Activated CD4-positive, alpha-beta T cell treated with anti-CD3 and anti-CD28 coated beads, Interleukin-2, amount 50 U/mL, for 48 hours (primary cell): ENCODE measurements at places on chromosomes 5 and 9.

- DNase-seq, result no peak
Observed at GRCh38 chr9:75964427-75964826, 74.0 kb downstream of the PCSK5 start.

GRCh38 chr5:126479810-126480209, 56.6 kb downstream of the GRAMD2B start:
- DNase-seq, result no peak

DNA sequence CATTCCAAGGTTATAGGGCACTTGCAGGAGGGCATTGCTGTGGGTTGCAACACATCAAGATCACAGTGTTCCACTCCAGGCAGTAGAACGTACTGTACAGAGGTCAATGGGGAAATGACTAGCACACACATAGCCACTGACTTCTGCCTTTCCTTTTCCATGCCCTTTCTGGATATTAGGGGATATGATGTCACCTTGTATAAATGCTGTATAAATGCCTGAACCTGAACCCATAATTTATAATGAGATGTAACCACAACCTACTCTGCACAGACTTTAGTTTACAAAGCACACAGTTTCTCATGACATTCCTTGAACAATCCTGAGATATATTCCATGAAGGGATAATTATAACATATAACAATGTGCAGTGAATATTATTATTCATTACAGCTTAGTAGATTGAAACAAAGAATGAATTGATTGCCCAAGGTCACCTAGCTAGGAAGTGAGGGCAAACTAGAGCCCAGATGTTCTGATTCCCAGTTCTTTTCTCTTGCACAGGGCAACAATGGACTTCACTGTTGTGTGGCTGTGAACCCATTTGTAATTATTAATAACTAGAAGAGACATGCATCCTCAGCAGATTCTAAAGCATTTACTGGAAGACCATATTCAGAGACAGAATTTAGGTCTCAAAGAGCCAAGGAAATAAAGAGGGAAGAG, 5.6 kb upstream of the ABLIM3 start:
- no peak for DNase-seq

DNA sequence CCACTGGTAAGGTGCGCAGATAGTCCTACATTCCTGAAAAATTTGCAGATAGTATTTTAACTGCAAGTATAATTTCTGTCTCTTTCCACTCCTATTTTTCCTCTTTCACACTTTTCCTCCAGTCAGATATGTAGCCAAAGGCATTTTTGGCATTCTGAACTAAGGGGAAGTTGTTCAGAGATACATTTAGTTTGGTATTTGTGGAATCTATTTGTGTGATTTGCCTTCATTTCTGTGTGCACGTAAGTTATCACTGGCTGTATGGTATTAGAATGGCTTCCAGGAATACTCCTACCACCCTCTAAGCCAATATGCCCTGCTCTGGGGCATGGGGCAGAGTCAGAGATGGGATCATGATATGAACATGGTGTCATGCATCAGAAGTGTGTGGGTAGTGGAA, 45.8 kb upstream of the GRAMD2B start:
- no peak for DNase-seq

DNA sequence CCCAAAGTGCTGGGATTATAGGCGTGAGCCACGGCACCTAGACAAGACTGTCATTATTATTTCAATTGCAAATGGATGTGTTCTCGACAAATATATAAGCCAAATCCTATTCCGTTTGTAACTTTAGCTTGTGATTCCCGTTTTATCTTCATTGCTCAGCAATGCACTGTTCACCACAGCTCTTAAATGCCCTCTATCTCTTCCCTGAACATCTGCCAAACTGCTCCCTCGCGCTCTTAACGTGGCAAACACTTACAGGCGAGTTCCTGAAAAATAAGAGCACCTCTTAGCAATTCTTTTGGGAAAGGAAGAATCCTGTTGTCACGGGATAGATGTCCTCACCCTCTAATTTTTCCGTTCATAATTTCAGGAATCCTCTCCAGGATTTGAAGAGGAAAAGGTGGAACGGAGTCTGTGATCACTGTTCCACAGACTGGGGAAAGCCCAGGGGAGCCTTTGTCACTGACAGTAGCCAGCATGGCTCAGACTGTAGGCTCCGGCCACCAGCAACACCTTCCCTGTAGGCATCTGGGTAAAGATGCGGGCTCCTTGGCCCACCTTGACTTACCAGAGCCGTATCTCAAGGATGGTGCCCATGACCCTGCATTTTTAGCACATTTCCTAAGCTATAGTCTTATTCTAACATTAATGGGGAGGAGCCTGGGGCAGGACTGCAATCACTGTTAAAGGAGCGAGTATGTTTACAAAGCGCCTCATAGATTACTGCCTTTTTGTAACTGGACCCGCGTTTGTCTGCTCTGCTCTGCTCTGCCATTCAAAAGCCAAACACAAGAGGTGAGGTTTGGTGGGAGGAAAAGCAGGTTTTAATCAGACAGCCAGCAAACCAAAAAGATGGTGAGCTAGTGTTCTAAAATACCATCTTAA, 20.2 kb upstream of the GNPDA1 start:
- DNase-seq, result no peak

DNA sequence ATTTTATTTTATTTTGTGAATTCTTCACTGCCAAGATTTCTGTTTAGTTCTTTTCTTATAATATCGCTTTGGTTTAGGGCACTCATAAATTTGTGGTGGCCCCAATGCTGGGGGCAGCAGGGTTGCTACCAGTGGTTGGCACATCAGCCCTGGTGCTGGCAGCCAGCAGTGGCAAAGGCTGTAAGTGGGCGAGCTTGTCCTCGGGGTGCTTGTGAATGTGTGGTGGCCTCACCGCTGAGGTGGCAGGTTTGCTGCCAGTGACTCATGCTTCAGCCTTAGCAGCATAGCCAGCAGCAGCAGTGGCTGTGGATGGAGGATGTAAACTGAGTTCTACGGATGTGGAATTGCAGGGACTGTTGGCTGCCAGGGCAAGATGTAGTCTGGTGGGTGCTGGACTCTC, 262.9 kb upstream of the DMAC1 start:
- DNase-seq, result no peak

GRCh38 chr5:53025487-53025886, 36.3 kb downstream of the ITGA2 start:
- DNase-seq, result no peak

DNA sequence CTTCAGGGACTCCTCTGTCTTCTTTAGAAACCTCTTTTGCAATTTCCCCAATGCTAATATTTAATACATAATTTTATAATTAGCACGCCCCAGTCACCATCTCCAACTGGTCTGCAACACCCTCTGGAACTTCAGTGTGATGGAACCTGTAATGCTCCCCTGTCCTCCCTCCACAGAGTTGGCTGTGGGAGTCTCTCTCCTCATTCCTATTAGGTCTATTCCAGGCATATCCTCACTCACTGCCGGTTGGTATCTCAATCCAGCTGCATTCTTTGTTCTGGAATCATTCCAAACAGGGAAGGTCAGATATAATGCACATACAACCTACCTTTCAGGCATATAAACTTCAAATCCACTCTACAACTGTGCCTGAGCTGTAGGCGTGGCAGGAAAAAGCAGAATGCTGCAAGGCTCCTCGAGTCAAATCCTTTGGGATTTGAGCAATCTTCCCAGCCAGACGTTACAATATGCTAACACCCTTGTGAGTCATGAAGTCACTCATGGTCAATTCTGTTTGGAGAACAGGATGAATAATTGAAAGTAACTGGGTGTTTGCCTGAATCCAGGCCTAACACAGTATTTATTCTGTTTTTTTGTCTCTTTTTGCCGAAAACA, 293.8 kb downstream of the CWC27 start:
- DNase-seq, result no peak

GRCh38 chr5:133363807-133364587, 248.3 kb downstream of the FSTL4 start:
- no peak for DNase-seq

- no peak for DNase-seq
Observed at GRCh38 chr5:80275347-80275746, 19.5 kb upstream of the SERINC5 start.

GRCh38 chr5:27125856-27126255, 87.5 kb upstream of the CDH9 start:
- DNase-seq, result no peak
